ENCODE measurements at places on chromosomes 7 and 10.

DNA sequence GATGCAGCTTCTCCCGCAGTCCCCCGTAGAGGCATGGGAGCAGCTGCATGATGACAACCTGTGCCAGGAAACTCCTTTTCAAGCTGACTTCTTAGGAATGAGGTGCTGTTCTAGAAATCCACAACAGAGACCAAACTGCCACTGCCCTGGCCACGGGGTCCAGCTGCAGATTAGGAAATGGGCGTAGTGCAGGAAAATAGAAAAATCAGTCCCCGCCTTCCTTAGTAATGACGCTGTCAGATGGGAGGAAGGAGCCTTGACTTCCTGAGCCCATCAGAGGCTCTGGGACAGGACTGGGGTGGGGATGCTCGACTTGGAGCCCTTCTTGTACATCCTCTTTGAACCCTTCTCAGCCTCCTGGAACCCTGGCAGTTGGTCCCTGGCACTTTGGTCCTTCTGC lies 227.8 kb upstream of the GRB10 start:
- no peak for DNase-seq
- H3K27ac ChIP-seq: no peak overlapping the region
- no peak overlapping the region for H3K4me3 ChIP-seq
- no peaks in the 10 kb centered on the region for H3K4me1 ChIP-seq

GRCh38 chr7:152522571-152523067 lies 86.8 kb upstream of the KMT2C start:
- DNase-seq: no peak
- H3K27me3 ChIP-seq: peaks cover 10% of the 10 kb centered on the region
- H3K27ac ChIP-seq: no peak overlapping the region
- no peaks in the 10 kb centered on the region for H3K36me3 ChIP-seq
- no peak overlapping the region for H3K4me3 ChIP-seq

- no peaks in the 10 kb centered on the region for H3K36me3 ChIP-seq
- H3K27me3 ChIP-seq: no peaks in the 10 kb centered on the region
- peak overlapping the region; percentile 9 for H3K4me3 ChIP-seq
- peaks cover 54% of the 10 kb centered on the region for H3K4me1 ChIP-seq
These were observed 125.8 kb downstream of the CUBN start for GRCh38 chr10:17003651-17004286.

- peaks cover 22% of the 10 kb centered on the region for H3K4me1 ChIP-seq
- H3K4me3 ChIP-seq: no peak overlapping the region
- no peak for DNase-seq
- H3K27ac ChIP-seq: no peak overlapping the region
- H3K36me3 ChIP-seq: no peaks in the 10 kb centered on the region
These were observed 103.8 kb downstream of the XRCC2 start for GRCh38 chr7:152572101-152572500.

GRCh38 chr7:49980465-49980864 lies 112.6 kb downstream of the ZPBP start:
- H3K4me1 ChIP-seq: no peaks in the 10 kb centered on the region
- no peaks in the 10 kb centered on the region for H3K27me3 ChIP-seq
- no peak for DNase-seq

GRCh38 chr7:28151965-28152364 lies 28.6 kb downstream of the JAZF1 start:
- no peak overlapping the region for H3K27ac ChIP-seq
- H3K27me3 ChIP-seq: peaks cover 4% of the 10 kb centered on the region
- peaks cover 23% of the 10 kb centered on the region for H3K4me1 ChIP-seq
- no peaks in the 10 kb centered on the region for H3K36me3 ChIP-seq
- no peak overlapping the region for H3K4me3 ChIP-seq

DNA sequence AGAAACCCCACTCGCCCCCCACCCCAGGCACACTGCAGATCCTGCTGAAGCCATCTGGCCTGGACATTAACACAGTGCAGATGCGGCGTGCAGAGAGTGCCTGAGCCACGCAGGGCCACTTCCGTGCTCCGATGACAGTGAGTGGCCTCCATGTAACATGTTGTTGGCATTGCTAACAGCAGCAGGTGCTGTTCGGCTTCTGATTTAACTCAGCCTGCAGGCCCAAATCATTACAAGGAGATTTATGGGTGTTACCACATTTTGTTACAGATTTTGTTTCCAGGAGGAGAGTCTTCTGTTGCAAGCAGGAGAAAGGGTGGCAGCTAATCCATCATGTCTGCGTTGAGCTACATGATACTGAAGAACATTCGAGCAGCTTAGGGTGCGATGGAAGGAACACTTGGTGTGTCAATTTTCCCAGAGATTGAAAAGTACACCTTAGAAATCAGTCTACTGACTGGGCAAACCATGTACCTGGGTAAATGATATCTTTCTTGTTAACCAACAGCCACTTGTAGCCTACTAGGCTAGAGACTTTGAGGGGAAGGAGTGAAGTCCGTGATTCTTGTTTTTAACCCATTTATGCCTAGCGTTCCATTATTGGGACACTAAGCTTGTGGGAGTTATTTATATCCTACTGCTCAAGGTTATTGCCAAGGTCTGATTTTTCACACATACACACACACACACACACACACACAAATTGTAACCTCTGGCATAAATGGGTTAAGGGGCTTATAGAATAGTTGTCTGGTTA lies 90.0 kb downstream of the JCAD start:
- H3K4me3 ChIP-seq: no peak overlapping the region
- H3K27me3 ChIP-seq: peaks cover 6% of the 10 kb centered on the region
- no peak for DNase-seq
- no peak overlapping the region for H3K27ac ChIP-seq
- H3K4me1 ChIP-seq: peaks cover 18% of the 10 kb centered on the region
- peaks cover 6% of the 10 kb centered on the region for H3K36me3 ChIP-seq

- peak overlapping the region; percentile 39 for H3K27ac ChIP-seq
- H3K4me3 ChIP-seq: no peak overlapping the region
- H3K36me3 ChIP-seq: no peaks in the 10 kb centered on the region
- no peaks in the 10 kb centered on the region for H3K27me3 ChIP-seq
- H3K4me1 ChIP-seq: peaks cover 54% of the 10 kb centered on the region
- DNase-seq: no peak
These were observed 41.4 kb upstream of the NPFFR1 start for GRCh38 chr10:70324951-70325781.

- no peak overlapping the region for H3K4me3 ChIP-seq
- H3K4me1 ChIP-seq: no peaks in the 10 kb centered on the region
- H3K27me3 ChIP-seq: peaks cover 5% of the 10 kb centered on the region
- no peak overlapping the region for H3K27ac ChIP-seq
- DNase-seq: no peak
These were observed 35.3 kb downstream of the FEZF1 start for GRCh38 chr7:122269241-122269640.

DNA sequence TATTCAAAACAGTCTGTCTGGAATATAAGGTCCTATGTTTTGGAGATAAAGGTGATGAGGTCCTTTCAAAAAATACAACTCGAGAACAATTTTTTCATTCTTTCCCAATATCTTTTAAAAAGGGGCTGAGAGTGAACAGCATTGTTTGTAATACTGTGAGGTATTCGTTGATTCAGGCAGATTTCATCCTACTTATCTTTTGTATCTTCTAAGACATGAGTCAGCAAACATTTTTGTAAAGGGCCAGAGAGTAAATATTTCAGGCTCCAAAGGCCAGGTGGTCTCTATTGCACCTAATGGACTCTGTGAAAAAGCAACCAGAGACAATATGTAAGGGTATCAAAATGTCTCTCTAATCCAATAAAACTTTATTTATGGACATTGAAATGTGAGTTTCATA lies 8.1 kb upstream of the ANK3 start:
- H3K4me3 ChIP-seq: no peak overlapping the region
- peaks cover 11% of the 10 kb centered on the region for H3K27me3 ChIP-seq
- no peaks in the 10 kb centered on the region for H3K4me1 ChIP-seq
- no peak for DNase-seq
- no peaks in the 10 kb centered on the region for H3K36me3 ChIP-seq
- H3K27ac ChIP-seq: no peak overlapping the region

GRCh38 chr7:72281308-72281707 lies 130.8 kb downstream of the CALN1 start:
- peaks cover 25% of the 10 kb centered on the region for H3K36me3 ChIP-seq
- H3K4me3 ChIP-seq: no peak overlapping the region
- no peaks in the 10 kb centered on the region for H3K4me1 ChIP-seq
- no peak overlapping the region for H3K27ac ChIP-seq
- H3K27me3 ChIP-seq: peaks cover 6% of the 10 kb centered on the region

- DNase-seq: no peak
- no peaks in the 10 kb centered on the region for H3K27me3 ChIP-seq
- H3K4me1 ChIP-seq: peaks cover 10% of the 10 kb centered on the region
- no peak overlapping the region for H3K4me3 ChIP-seq
- no peak overlapping the region for H3K27ac ChIP-seq
- no peaks in the 10 kb centered on the region for H3K36me3 ChIP-seq
These were observed 22.2 kb downstream of the PLA2G12B start for GRCh38 chr10:72932259-72933015.

- peaks cover 18% of the 10 kb centered on the region for H3K4me1 ChIP-seq
- H3K36me3 ChIP-seq: no peaks in the 10 kb centered on the region
- H3K27ac ChIP-seq: no peak overlapping the region
- peak; percentile 66 for DNase-seq
These were observed 6.7 kb upstream of the SMNDC1 start for GRCh38 chr10:110311357-110311949.

DNA sequence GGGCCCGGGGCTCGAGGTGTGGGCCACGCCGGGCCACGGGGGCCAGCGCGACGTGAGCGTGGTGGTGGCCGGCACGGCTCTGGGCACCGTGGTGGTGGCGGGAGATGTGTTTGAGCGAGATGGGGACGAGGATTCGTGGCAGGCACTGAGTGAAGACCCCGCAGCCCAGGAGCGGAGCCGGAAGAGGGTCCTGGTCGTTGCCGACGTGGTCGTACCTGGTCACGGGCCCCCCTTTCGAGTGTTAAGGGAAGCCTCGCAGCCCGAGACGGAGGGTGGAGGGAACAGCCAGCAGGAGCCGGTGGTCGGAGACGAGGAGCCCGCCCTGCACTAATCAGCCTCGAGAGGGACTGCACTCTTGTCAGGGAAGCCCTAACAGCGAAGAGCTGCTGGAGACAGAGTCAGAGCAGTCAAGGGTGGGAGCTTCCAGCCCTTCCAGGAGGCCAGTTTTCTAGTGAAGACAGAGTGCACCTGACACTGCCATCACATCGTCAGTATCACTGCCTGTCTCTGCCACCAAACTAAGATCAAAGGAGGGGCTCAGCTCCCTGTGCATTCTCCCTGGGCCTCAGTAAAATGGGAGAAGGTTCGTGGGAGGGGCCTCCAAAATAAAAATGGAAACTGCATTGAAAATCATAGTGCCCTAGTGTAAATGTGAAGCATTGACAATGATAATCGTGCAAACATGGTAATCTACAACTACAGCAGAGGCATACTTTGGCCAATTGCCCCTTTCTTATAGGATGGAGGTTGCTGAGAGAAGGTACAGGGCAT lies 1.3 kb downstream of the MBLAC1 start:
- no peak overlapping the region for H3K27ac ChIP-seq
- peaks cover 17% of the 10 kb centered on the region for H3K27me3 ChIP-seq

DNA sequence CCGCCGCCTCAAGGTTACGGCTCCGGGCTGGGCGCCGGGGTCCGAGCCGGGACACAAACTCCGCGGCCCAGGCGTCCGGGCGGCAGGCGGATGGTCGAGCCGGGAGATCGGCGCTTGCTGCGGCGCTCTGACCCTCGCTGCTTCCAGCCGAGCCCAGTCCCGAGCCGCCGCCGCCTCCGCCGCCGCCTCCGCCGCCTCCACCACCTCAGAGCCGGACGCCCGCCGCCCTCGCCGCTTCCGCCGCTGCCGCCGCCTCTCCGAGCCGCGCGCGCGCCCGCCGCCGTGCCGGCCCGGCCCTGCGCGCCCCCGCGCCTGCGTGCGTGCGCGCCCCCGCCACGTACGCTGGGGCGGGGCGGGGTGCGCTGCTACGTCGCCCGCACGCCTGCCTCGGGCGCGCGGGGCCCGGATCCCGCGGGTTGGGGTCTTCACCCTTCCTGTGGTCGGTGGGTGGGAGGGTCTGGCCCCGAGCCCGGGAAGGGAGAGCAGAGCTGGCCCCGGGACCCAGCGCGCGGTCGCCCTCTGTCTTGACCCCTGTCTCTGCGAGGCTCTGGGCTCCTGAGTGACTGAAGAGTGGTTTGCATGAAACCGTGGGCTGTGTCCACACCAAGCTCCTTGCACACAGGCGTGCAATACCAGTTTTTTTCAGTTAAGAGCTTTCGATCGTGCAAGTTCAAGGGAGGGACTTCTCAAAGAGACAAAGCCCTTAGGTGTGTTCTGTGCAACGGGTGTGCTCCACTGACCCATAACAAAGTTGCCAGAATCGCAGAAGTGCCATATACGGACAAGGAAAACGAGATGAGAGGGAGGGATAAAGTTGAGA lies at the start of gene SMURF1:
Gene SMURF1 (minus strand): TSS at position 256 of the 820 bp plus-strand sequence. CDS start 328 bp downstream, outside the sequence.
- H3K27me3 ChIP-seq: peaks cover 16% of the 10 kb centered on the region
- peaks cover 32% of the 10 kb centered on the region for H3K4me1 ChIP-seq
- peak within 1 kb of the TSS; percentile 92 for H3K27ac ChIP-seq
- peak; percentile 81 for DNase-seq

DNA sequence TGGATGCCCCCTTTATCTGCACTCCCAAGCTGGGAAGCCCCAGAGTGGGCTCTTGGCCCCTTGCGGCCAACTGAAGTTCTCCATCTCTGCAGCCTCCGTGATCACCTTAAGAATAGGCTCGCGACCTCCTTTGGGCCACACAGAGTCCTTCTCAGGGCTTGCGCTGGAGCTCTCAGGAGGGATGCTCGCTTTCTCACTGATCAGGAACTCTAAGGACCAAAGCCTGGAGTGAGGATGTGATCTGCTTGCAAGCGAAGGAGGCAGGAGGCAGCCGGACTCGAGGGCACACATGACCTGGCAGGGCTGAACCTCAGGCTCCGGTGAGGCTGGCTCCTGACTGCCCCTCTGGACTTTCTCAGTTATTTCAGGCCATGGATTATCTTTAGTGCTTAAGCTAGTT lies 192.1 kb upstream of the MKI67 start:
- H3K27ac ChIP-seq: no peak overlapping the region
- no peak for DNase-seq
- no peak overlapping the region for H3K4me3 ChIP-seq
- peaks cover 21% of the 10 kb centered on the region for H3K4me1 ChIP-seq

DNA sequence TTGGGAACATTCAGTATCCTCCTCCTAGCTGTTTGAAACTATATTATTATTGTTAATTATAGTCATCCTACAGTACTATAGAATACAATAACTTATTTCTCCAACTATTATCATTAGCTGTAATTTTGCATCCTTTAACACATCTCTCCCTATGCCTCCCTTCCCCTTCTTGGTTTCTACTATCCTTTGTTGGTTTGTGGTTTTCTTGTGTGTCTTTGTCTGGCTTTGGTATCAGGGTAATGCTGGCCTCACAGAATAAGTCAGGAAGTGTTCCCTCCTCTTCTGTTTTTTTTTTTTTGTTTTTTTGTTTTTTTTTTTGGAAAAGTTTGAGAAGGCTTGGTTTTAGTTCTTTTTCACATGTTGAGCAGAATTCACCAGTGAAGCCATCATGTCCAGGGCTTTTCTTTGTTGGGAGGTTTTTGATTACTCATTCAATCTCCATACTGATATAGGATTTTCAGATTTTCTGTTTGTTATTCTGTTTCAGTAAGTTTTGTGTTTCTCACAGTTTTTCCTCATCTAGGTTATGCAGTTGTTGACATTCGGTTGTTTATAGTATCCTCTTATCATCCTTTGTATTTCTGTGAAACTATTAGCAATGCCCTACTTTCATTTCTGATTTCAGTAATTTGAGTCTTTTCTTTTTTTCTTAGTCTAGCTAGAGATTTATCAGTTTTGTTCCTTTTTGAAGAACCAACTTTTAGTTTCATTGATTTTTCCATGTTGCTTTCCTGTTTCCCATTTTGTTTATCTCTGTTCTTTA lies 21.6 kb downstream of the C1GALT1 start:
- peaks cover 26% of the 10 kb centered on the region for H3K4me1 ChIP-seq
- DNase-seq: no peak
- no peak overlapping the region for H3K4me3 ChIP-seq
- no peak overlapping the region for H3K27ac ChIP-seq
- H3K27me3 ChIP-seq: no peaks in the 10 kb centered on the region

All from nephron progenitor cell (in vitro differentiated cells).